ENCODE measurements at places on chromosomes 7 and 10.

DNA sequence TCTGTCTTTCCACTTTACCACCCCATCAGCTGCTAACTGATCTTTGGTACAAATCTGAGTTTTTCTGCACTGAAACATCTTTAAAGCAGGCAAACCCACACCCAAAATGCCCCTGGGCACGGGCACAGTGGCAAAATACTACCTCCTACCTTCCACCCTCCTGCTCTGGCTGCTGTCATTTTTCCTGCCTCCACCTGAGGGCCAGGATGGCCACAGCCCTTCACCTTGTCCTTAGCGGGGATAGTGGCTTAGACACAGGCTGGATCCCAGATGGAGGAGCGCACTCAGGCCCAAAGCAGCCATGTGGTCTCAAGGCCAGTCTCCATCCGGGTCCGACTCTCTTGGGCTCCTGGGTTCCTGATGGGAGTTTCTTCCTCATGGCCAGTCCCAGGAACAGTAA is 98.3 kb downstream of the HIF1AN start:
- no peak overlapping the region for H3K4me3 ChIP-seq
- H3K4me1 ChIP-seq = no peaks in the 10 kb centered on the region
- no peak overlapping the region for H3K27ac ChIP-seq
- DNase-seq = no peak
- peaks cover 47% of the 10 kb centered on the region for H3K27me3 ChIP-seq
- no peaks in the 10 kb centered on the region for H3K36me3 ChIP-seq

- no peaks in the 10 kb centered on the region for H3K4me1 ChIP-seq
- no peaks in the 10 kb centered on the region for H3K27me3 ChIP-seq
- H3K36me3 ChIP-seq = no peaks in the 10 kb centered on the region
- H3K27ac ChIP-seq = no peak overlapping the region
- no peak overlapping the region for H3K4me3 ChIP-seq
- DNase-seq = no peak
Measured at GRCh38 chr10:78185693-78186055, 152.0 kb downstream of the RPS24 start.

DNA sequence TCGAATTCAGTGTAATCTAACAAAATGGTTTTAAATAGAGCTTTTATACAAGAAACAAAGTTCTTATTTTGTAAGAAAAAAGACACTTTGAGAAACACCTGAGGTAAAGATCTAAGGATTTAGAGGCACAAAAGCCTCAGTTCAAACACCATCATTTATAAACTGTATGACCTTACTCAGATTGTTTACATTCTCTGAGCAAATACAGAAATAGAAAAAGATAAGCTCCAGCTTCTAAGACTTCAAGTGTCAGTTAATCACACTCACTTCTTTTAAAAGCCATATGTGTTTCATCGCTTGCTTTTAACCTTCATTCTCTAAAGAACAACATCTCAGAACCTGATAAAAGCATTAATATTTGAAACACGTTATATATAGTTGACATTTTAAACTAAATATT is 27.9 kb downstream of the CADPS2 start:
- H3K36me3 ChIP-seq = no peaks in the 10 kb centered on the region
- no peak for DNase-seq
- no peak overlapping the region for H3K4me3 ChIP-seq
- H3K4me1 ChIP-seq = no peaks in the 10 kb centered on the region
- no peaks in the 10 kb centered on the region for H3K27me3 ChIP-seq
- H3K27ac ChIP-seq = no peak overlapping the region

DNA sequence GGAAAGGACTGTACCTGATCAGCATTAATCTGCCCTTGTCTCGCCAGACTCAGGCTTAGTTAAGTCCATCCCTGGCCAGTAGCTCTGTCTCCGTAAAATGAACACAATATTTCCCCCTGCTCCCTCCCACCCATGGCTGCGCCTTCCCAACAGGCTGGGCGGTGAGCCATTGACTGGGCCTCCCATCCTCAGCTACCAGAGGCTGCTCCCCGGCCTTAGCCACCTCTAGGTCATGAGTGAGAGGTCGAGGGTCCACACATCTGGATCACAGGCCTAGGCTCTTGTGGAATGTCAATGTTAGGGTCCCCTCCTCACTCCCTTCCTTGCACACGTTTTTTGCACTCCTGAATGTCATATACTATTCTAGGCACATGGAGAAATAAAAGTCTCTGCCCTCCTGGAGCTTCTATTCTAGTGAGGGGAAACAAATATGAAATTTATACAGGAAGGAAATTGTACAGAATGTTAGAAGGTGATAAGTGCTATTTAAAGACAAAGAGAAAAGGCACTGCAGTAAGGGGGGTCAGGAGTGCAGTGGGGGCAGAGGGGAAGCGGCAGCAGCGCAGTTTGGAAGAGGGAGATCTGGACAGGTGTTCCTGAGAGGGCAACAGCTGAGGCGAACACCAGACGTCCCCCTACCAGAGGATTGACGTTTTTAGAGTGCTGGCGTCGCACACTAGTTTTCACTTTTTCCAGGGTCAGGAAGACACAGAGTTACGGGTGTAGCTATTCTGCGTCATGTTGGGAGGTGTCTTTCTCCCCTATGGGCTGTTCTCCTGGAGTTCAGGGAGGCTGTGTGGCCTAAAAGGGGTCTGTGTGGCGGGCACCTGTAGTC is 17.2 kb upstream of the EIF5AL1 start:
- no peak for DNase-seq
- H3K4me1 ChIP-seq = no peaks in the 10 kb centered on the region
- H3K27ac ChIP-seq = no peak overlapping the region
- H3K27me3 ChIP-seq = peaks cover 60% of the 10 kb centered on the region
- H3K36me3 ChIP-seq = no peaks in the 10 kb centered on the region
- H3K4me3 ChIP-seq = no peak overlapping the region

GRCh38 chr10:52455098-52455497 is 141.0 kb downstream of the DKK1 start:
- H3K4me3 ChIP-seq = no peak overlapping the region
- H3K36me3 ChIP-seq = no peaks in the 10 kb centered on the region
- H3K27ac ChIP-seq = no peak overlapping the region
- no peaks in the 10 kb centered on the region for H3K4me1 ChIP-seq

DNA sequence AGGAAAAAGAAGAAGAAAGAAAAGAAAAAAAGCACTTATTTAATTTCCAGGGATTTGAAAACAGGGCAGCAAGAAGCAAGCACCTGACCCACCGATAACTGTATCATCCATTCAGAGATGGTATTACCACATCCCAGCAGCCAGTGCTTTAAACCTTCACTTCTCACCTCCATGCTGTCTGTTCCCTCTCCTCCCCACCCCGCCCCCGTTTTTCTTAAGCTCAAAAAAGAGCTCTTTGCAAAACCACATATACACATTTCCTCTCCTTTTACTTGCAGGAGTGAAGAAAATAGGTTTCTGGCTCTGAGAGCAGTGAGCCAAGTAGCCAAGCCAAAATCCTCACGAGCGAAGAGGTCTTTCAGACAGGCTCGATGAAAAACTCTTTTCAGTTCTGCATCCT is 2.2 kb downstream of the STOX1 start:
- H3K36me3 ChIP-seq = no peaks in the 10 kb centered on the region
- DNase-seq = no peak
- no peak overlapping the region for H3K4me3 ChIP-seq
- peaks cover 51% of the 10 kb centered on the region for H3K27me3 ChIP-seq

- peaks cover 6% of the 10 kb centered on the region for H3K36me3 ChIP-seq
- H3K4me3 ChIP-seq = no peak overlapping the region
- H3K27ac ChIP-seq = peak overlapping the region; percentile 28
- peaks cover 38% of the 10 kb centered on the region for H3K27me3 ChIP-seq
Measured at GRCh38 chr10:97791824-97792721, 20.3 kb upstream of the SFRP5 start.

DNA sequence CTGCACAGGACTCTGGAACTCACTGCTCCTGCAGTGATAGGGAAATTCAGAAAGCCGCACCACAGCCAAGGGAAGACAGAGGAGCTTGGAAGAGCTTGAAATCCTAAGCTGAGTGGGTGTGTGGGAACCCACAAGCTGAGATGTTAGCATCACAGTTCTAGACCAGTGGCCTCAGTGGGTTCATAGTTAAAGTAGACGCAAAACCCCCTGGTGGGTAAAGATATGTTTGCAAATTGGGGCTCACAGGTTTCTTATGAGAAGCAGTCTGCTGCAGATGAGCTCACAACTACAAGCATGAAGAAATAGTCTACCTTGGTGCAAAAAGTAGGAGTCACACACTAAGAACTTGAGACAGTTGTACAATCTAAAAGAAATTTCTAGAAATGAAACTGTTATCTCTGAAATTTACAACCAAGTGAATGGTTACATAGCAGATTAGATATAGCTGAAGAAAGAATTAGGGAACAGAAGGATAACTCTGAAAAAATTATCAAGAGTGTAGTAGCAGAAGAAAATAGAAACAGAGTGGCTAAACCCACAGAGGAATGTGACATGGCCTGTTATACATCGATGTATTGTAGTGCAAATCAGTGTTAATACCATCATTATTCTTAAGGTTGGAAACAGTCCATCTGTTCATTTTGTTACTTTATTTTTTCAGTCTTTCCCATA is 77.2 kb downstream of the DYNC2I1 start:
- no peak overlapping the region for H3K4me3 ChIP-seq
- DNase-seq = no peak
- no peak overlapping the region for H3K27ac ChIP-seq
- H3K27me3 ChIP-seq = no peaks in the 10 kb centered on the region
- H3K36me3 ChIP-seq = peaks cover 61% of the 10 kb centered on the region

- no peaks in the 10 kb centered on the region for H3K27me3 ChIP-seq
- H3K27ac ChIP-seq = no peak overlapping the region
- no peaks in the 10 kb centered on the region for H3K4me1 ChIP-seq
- DNase-seq = no peak
- H3K4me3 ChIP-seq = no peak overlapping the region
Measured at GRCh38 chr7:137590071-137590755, 246.7 kb upstream of the PTN start.

DNA sequence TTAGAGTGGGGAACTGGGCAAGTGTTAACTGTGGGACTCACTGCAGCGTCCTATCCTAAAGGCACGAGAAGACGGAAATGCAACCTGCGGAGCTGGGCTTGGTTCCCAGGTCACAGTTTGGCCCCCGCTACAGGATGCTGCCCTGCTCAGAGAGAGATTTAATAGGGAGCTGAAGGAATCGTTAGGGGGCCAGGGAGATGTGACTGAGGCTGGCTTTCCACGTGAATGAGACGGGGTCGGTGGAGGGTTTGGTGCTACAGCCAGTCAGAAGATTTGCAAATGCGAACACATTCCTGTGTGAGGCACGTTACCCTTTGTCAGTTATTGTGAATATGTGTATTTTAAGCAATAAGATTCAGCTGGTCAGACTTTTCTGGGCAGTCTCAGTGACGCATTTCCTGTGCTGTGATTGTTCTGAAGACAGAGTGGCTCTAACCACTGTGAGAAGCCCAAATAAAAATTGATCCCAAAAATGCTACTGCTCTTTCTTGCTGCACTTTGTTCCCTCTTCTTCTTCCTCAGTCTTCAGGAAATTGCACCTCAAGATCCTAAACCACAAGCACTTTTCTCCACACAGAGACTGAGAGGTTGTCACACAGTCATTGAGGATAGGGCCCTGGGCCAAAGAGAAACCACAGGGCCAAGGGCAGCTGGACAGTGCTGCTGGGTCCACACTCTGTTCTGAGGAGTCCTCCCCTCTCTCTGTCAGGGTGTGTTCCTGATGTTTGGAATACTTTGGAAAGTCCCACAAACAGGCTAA is 21.2 kb downstream of the CYP17A1 start:
- H3K4me3 ChIP-seq = no peak overlapping the region
- peaks cover 28% of the 10 kb centered on the region for H3K36me3 ChIP-seq
- no peak for DNase-seq

Data from activated naive CD4-positive, alpha-beta T cell treated with anti-CD3 and anti-CD28 coated beads, Interleukin-2, amount 10 ng/mL, durations not matched to agents 7 days and 5 days (primary cell).